Right ventricle myocardium inferior (tissue), 1 donor: ENCODE measurements at places on chromosomes 1 and 21. TPM values are rescaled to one million over a fixed set of nuclear protein-coding genes. Genes with fewer than 3 reads are reported as not detected.

The GRHL3 gene
- total RNA-seq, result not detected

The TTC24 gene
- total RNA-seq, result not detected

DNA sequence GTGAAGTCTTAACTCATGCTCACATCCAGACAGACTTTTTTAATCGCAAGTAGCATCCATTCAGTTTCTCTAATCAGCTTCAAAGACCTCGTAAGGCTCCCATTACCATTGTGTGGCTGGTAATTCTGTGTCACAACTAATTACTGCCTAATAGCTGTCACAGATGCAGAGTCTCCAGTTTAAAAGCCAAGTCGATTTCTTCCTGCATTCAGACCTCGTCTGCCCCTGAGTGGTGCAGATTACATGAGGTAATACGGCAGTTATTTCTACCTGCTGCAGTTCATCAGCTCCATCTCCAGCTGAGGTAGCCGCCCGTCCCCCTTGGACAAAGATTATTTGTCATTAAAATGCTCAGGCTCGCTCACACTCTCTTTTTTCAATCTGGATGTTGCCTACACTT, 34.4 kb upstream of the OLIG2 start:
- DNase-seq, result no peak

GRCh38 chr1:219171192-219171935, 2.3 kb upstream of the LYPLAL1 start:
- no peak for DNase-seq
